ENCODE measurements at places on chromosomes 5 and 9.

DNA sequence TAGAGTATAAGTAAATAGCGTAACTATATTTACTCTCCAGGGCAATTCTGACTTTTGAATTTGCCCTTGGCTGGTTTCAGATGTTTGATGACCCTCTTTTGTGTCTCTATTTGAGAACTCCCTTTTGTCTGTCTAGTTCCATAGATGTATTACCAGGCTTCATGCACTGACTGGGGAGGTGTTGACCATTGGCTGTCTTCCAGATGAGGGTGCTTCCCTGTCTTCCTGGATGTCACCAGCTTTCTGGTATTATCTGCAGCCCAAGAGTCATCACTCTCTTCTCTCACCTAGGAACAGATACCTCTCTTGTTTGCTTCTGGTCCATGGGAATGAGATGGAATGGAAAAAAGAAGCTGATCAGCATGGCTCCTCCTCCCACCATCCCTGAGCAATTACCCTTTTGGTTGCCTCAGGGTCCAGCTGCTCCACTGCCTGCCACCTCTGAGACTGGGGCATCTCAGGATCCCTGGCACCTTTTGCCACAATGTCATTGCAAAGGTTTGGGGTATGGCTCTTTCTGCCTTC, 58.7 kb upstream of the TMED7 start:
- no peaks in the 10 kb centered on the region for H3K36me3 ChIP-seq
- peaks cover 77% of the 10 kb centered on the region for H3K27me3 ChIP-seq
- H3K4me3 ChIP-seq: no peak overlapping the region

DNA sequence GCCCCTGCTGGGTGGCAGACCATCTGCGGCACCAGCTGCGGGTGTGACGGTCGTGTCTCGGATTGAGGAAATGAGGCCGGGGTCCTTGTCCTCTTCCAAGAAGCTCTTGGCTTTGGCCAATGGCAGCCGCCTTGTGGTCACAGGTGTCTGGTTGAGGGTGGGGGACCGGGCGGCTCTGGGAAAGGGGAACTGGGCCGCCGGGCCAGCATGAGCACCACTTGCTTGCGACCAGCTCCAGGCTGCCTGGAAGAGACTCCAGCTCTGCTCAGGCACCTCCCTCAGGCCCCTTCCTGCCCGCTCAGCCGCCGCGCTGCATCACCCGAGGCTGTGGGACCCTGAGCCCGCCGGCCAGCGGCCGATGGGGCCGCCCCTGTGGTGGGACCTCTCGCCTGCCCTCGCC, 59.7 kb downstream of the RXRA start:
- DNase-seq: no peak
- peaks cover 10% of the 10 kb centered on the region for H3K27me3 ChIP-seq
- no peak overlapping the region for H3K4me3 ChIP-seq
- H3K27ac ChIP-seq: no peak overlapping the region
- H3K4me1 ChIP-seq: peaks cover 34% of the 10 kb centered on the region
- no peaks in the 10 kb centered on the region for H3K36me3 ChIP-seq

DNA sequence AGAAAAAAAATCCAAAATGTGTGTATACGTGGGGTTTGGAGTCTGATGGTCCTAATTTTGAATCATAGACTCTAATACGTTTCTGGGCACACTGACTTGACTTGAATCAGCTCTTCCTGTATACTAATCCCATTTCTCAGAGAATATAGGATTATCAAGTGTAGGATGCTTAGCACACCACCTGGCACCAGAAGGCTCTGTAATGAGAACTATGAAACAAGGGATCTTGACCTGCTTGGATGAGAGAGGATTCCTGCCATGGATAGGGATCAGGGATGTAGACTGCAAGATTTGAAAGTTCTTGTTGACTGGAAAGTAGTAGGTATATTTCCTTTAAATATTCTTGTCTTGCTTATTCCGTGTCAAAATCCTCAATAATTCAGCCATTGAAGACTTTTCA, 7.8 kb downstream of the HSPA4 start:
- no peaks in the 10 kb centered on the region for H3K36me3 ChIP-seq
- H3K4me1 ChIP-seq: peaks cover 59% of the 10 kb centered on the region
- H3K27ac ChIP-seq: no peak overlapping the region
- DNase-seq: no peak
- H3K4me3 ChIP-seq: no peak overlapping the region

DNA sequence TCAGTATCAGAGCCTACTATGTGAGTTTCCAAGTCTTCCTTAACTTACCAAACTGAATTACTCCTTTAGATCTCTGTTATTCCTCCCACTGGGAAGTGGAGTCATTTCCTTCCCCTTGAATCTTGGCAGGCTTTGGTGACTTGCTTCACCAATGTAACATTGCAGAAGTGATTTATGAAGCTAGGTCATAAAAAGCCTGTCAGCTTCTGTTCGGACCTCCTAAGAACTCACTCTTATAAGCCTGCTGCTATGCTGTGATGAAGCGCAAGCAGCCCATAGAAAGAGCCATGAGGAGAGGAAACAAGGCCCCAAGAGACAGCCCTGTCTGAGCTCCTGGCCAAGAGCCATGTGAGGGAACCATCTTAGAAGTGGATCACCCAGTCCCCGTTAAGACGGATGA, 14.2 kb upstream of the FOXB2 start:
- no peak overlapping the region for H3K4me3 ChIP-seq
- H3K36me3 ChIP-seq: no peaks in the 10 kb centered on the region
- H3K27ac ChIP-seq: no peak overlapping the region
- DNase-seq: no peak

DNA sequence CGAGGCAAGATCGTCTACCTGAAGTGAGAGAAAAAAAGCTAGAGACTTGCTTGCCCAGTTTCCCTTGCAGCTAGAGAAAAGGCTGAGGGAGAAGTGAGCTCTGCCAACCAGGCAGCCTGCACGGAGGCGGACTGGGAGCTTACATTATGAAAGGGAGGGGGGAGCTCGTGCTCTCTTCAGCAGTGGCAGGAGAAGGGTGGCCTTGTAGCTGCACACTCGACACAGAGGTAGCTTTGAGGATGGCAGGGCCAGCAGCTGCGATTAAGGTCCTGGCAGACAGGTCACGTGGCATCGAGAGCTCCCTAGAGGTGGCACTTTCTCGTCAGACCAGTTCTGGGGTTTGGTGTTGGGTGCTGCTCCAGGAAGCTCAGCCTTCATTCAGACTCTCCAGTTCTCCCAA, 26.7 kb downstream of the APBA1 start:
- H3K27ac ChIP-seq: no peak overlapping the region
- H3K36me3 ChIP-seq: no peaks in the 10 kb centered on the region
- no peak for DNase-seq
- no peaks in the 10 kb centered on the region for H3K4me1 ChIP-seq
- H3K4me3 ChIP-seq: no peak overlapping the region

- peak overlapping the region; percentile 36 for H3K4me3 ChIP-seq
- peak overlapping the region; percentile 11 for H3K27ac ChIP-seq
Observed at GRCh38 chr5:140420665-140421361, 19.2 kb downstream of the ANKHD1 start.

GRCh38 chr5:24535646-24536045, 109.1 kb downstream of the CDH10 start:
- DNase-seq: no peak
- H3K27ac ChIP-seq: no peak overlapping the region
- H3K4me1 ChIP-seq: no peaks in the 10 kb centered on the region
- H3K4me3 ChIP-seq: no peak overlapping the region
- H3K27me3 ChIP-seq: no peaks in the 10 kb centered on the region

DNA sequence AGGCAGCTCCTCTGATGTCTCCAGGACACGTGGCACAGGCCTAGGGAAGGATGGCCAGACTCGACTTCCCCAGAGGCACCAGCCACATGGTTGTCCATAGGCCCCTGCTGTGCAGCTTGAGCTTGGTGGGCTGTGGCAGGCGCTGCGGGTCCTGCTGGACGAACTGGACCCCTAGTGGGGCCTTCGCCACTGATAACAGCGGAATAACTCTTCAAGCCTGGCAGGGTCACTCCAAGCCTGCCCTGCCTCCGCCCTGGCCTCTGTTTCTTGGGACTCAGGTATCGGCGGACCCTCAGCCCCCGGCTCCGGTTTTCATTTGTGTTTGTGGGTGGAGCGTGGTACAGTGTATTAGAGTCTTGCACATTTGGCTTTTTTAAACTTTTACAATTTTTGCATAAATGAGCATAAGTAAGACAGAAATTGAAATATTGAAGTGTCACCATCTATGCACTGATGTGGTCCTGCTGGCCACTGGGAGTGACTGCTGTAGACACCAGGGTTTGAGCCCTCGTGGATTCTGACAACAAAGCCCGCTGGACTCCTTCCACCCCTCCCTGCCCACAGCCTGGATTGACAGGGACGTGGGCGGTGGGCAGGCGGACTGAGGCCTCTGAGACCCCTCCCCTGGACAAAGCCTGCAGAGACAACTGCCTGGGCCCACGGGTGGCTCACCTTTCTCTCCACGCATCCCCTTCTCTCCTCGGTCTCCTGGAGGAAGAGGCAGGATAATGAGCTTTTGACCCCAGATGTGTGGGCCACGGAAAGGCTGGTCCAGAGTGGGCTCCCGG, 3.8 kb downstream of the FCN1 start:
- H3K27ac ChIP-seq: no peak overlapping the region
- H3K27me3 ChIP-seq: peaks cover 8% of the 10 kb centered on the region
- H3K4me1 ChIP-seq: no peaks in the 10 kb centered on the region
- H3K36me3 ChIP-seq: no peaks in the 10 kb centered on the region
- H3K4me3 ChIP-seq: no peak overlapping the region
- DNase-seq: no peak

- H3K36me3 ChIP-seq: no peaks in the 10 kb centered on the region
- peak; percentile 21 for DNase-seq
- H3K27me3 ChIP-seq: peaks cover 18% of the 10 kb centered on the region
- peaks cover 27% of the 10 kb centered on the region for H3K4me1 ChIP-seq
Observed at GRCh38 chr9:109182940-109183798, 16.1 kb upstream of the FRRS1L start.

DNA sequence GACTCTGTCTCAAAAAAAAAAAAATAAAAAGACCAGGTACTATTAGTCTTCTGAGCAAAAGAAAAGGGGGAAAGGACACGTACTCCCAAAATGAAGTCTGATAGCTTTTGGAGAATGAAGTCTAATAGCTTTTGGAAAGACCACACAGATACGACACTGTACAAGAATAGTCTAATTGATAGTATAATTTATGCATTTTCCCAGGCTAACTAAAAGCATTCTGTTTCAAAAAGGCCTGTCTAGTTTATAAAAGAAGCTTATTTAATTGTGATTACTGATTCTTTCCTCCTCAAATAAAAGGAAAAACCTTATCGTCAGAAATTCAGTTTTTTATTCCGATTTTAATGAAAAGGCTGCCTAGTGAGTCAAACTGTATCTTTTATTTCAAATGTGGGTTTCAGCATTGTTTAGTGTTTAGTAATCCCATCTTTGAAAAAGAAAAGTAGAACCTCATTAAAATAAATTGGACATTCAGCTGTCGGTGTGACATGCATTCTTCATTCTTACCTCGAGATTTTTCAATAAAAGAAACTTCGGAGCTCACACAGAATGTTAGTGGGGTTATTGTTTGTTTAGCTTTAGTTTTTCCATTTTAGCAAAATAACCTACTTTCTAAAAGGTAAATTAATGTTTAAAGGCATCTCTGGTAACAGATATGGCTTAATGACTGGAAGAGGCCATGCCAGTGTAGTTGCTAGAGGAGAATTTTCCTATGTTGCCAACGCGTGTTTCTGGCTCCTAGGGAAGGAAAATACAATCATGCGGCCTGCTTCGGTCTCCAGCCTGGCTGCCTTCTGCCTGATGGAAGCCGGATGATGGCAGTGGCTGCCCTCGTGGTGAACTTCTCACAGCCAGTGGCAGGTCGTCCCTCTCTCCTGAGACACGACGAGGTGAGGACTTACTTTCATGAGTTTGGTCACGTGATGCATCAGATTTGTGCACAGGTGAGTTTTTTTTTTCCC, 70.0 kb downstream of the NLN start:
- H3K36me3 ChIP-seq: peaks cover 8% of the 10 kb centered on the region
- H3K27me3 ChIP-seq: no peaks in the 10 kb centered on the region
- no peak overlapping the region for H3K27ac ChIP-seq
- H3K4me1 ChIP-seq: peaks cover 24% of the 10 kb centered on the region

DNA sequence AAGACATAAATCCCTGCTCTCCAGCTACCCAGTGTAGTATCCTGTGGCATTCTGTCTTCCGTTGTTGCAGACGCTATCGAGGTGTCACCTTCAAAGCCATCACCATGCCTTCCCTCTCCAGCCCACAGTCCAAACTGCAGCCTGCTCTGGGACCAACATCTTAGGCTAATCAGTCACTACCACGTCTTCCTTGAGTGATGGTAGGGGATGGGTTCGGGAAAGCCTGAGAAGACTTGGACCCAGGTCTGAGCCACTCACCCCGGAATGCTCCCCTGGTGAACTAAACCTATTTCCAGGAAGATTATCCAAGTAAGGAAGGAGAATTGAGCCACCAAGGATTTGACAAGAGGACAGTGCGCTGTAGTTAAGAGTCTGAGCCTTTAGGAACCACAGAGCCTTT, 52.9 kb upstream of the IRX1 start:
- H3K4me1 ChIP-seq: no peaks in the 10 kb centered on the region
- H3K4me3 ChIP-seq: no peak overlapping the region
- no peak for DNase-seq
- H3K27ac ChIP-seq: no peak overlapping the region
- no peaks in the 10 kb centered on the region for H3K36me3 ChIP-seq

DNA sequence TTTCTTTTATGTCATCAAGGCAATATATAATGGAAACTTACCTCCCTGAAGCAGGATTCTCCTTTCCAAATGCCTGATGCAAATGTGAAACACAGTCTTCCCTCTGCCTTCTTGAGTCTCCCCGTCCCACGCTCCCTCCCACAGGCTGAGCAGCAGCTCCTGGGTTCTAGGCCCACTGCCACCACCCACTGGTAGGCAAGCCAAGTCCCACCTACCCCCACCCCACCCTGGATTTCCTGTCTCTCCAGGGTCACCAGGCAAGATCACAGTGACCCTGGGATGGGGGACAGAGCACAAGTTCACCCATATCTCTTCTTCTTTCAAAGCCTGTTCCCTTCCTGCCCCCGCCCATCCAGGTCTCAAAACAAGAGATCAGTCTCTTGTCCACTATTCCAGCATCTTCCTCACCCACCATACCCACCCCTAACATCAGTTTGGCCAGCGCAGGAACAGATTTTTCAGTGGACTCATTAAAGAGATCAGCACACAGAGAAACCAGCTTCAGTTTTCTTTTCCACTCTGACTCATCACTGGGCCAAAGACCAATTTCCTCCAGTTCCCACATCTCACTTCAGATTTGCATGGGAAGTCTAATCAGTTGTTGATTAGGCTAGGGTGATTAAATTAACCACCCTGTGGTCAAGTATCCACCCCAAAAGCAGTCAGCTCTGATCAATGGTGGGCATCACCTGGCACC, 151.5 kb downstream of the ACTL7B start:
- no peak for DNase-seq
- no peak overlapping the region for H3K27ac ChIP-seq
- no peaks in the 10 kb centered on the region for H3K36me3 ChIP-seq
- no peaks in the 10 kb centered on the region for H3K27me3 ChIP-seq
- no peaks in the 10 kb centered on the region for H3K4me1 ChIP-seq

- no peaks in the 10 kb centered on the region for H3K36me3 ChIP-seq
- DNase-seq: no peak
- no peaks in the 10 kb centered on the region for H3K27me3 ChIP-seq
- H3K4me1 ChIP-seq: no peaks in the 10 kb centered on the region
Observed at GRCh38 chr5:31291323-31291854, 97.9 kb downstream of the CDH6 start.

All from activated T-cell treated with anti-CD3 and anti-CD28 coated beads, Interleukin-2, amount 50 U/mL, for 72 hours (primary cell).